ENCODE measurements at places on chromosomes 1 and 21.

- DNase-seq: no peak
Measured at GRCh38 chr1:82059959-82060358, 259.2 kb downstream of the ADGRL2 start.

- DNase-seq: no peak
Measured at GRCh38 chr1:23646541-23646940, 45.1 kb upstream of the RPL11 start.

GRCh38 chr1:234597894-234598293, 12.1 kb downstream of the IRF2BP2 start:
- peak; percentile 65 for DNase-seq

GRCh38 chr1:204882479-204882878, 11.8 kb downstream of the NFASC start:
- no peak for DNase-seq

GRCh38 chr1:223147873-223148272, 4.8 kb upstream of the TLR5 start:
- no peak for DNase-seq

DNA sequence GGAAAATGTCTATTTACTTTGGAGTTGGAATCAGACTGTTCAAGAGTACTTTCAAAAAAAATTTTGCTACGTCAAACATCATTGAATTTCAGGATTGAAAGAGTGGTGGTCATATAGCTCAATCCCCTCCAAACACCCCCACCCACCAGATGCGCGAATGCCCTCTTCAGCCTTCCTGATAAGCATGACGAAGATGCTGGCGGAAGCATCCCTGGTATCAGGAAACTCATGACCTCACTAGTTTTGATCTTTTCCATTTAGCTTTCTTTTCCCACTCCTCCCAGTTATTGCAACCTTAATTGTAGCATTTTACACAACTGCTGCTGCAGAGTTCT, 104.4 kb downstream of the LEPR start:
- no peak for DNase-seq

- DNase-seq: peak; percentile 31
Measured at GRCh38 chr21:45319461-45320211, 31.9 kb upstream of the POFUT2 start.

DNA sequence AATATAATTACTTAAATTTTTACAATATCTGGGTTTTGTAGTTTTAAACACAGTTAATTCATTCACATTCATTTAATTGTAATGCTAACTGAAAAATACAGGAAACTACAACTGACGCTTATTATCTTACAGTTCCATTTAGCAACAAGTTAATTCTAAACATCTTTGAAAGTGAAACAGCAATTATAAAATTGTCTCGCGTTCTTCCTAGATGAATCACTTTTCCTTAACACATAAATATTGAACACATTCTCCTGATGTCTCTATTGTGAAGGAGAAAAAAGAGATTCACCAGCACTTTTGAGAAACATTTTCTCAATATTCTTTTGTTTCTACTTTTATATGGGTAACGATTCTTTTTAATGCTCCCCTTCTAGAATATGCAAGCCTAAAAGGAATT, 6.4 kb downstream of the PTGFR start:
- no peak for DNase-seq

DNA sequence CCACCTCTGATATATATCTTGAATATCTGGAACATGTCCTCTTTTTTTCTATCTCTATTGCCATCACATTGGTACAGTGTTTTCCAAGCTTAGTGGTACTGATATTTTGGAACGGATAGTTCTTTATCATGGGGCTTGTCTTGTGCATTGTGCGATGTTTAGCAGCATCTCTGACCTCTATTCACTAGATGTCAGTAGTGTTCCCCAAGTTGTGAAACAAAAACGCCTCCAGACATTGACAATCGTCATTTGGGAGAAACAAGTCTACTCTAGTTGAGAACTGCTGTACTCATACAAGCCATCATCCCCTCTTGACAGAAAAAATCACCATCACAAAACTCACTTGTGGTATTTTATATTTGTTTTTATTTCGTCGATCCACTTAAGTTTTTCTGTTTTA, 79.7 kb upstream of the CHODL start:
- DNase-seq: no peak

- peak; percentile 18 for DNase-seq
Measured at GRCh38 chr1:238681021-238681420, 705.3 kb upstream of the CHRM3 start.

DNA sequence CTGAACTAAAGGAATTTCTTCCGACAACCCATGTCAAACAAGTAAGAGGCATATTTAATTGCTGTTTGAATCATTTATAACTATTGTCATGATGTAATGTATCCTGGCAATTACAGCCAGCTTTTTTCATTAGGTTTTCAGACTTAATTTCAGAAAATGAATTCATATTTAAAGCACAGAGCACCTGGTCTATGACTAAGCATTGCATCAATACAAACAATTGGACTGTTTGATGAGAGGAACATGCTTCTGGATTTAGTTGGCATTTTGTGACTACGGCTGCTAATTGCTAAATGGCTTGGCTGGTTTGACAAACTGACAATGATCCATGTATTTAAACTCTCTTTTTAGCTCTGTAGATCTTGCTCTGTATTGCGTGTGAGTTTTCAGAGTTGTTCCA, 853.4 kb downstream of the NCAM2 start:
- no peak for DNase-seq

DNA sequence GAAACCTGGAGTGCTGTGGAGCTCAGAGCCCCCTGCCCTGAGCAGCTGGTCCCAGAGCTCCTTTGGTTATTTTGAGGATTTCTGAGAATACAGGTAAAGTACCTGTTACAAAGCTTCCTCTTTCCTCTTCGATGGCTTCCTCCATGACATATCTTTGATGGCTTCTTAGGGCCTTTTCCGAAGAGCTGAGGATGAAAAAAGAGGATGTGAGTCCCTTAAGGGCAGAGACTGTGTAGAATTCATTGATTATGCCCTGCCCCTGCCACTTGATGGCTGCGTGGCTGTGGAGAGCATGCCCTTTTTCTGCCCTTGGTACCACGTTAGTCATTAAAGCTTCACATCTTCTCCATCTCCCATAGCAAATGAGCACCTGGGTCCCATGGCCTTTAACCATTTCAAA, 14.2 kb downstream of the TEX35 start:
- no peak for DNase-seq

- no peak for DNase-seq
Measured at GRCh38 chr1:108817016-108817415, 39.9 kb downstream of the AKNAD1 start.

DNA sequence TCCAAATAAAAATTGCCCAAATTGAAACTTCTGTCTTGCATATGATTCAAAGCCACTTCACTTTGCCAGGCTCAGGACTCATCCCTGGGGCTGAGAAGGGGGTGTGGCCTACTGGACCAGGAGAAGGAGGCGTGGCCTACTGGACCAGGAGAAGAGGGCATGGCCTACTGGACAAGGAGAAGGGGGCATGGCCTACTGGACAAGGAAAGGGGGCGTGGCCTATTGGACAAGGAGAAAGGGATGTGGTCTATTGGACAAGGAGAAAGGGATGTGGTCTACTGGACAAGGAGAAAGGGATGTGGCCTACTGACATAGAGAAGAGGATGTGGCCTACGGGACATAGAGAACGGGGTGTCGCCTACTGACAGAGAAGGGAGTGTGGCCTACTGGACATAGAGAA, 405.3 kb downstream of the RRAGC start:
- DNase-seq: peak; percentile 30

DNA sequence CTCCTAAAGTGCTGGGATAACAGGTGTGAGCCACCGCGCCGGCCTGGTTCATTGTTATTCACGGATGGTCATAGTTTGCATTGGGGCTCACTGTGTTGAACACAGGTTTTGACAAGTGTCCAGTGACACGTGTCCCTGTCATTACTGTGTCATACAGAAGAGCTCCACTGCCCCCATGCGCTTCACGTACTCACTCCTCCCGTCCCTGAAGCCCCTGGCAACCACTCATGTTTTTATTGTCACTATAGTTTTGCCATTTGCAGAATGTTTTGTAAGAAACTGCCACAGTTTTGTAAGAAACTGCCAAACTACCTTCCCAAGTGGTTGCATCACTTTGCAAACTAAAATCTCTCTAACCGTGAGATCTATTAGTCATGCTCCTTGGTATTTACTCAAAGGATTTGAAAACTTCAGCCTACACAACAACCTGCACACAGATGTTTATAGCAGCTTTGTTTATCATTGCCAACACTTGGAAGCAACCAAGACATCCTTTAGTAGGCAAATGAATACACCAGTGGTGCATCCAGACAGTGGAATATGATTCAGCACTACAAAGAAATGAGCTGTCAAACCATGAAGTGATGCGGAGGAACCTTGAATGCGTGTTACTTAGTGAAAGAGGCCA, 163.2 kb upstream of the COL6A1 start:
- peak; percentile 92 for DNase-seq

DNA sequence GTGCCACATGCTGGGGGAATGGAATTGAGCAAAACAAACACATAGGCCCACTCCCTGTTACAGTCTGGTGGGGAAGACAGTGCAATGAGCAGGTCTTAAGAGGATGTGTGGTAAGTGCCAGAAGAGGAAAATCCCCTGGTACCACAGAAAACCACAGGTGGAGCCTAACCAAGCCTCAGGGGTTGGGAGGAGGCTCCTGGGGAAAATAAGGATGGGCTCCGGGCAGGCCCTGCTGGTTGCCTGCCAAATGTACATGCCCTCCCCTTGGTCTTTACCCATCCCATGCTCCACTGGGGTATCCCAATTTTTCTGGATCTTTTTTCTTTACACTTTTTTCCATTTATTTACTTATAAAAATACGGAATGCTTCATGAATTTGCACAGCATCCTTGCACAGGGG, 40.4 kb downstream of the ATP1A1 start:
- no peak for DNase-seq

DNA sequence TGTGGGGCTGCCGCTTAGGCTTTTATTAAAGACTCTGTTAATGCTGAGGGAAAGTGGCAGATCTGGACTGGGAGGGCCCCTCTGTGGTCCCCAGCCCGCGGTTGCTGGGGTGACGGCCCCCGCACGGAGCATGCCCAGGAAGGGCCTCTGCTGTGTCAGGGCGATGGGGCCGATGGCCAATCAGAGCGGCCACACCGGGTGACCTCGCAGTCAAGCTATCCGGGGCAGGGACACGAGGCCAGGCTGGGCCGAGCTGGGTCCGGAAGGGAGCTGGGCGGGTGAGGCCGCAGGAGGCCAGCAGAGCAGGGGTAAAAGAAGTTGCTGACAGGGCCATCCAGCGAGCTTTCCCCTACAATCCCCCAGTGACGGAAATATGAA, 145.1 kb downstream of the CASZ1 start:
- DNase-seq: no peak

DNA sequence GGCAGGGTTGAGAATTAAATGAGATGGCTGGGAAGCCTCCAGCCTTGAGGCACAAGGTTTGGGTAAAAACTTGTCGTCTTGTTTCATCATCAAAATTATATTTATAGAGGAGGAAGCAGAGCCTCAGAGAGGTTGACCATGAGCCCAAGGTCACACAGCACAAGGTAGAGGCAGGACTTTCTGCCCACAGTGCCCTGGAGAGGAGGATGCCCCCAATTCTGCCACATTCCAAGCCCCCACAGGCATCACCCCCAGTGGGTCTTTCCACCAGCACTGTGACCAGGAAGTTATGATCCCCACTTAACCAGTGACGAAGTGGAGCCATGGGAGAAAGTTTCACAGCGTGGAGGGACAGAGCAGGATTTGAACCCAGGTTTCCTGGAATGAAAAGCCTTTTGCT, 400.0 kb downstream of the MATN1 start:
- DNase-seq: no peak

GRCh38 chr1:244199902-244200301, 148.8 kb downstream of the ZBTB18 start:
- DNase-seq: no peak

DNA sequence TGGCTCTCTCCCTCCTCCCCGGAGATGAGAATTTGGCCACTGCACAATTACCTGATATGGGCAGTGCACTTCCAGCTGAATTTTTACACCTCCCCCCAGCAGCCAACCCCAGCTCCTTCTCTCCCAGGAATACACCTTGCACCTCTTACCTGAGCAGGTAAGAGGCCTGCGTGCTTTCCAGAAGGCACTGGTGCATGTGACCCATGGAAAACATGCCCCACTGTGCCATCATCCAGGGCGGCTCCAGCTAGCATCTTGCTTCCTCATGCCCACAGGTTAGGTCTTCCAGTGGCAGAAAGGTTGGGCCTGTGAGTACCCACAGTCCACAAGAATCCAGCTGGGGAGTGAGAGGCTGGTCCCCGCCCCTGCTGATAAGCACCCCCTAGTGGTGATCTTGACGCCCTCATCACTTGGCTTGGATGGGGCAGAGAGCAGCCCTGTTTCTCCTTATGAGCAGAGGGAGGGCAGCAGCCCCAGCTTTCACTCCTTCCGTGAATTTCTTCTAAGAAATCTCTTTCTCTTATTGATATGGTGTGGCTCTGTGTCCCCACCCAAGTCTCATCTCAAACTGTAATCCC, 57.8 kb downstream of the EDARADD start:
- DNase-seq: peak; percentile 7

DNA sequence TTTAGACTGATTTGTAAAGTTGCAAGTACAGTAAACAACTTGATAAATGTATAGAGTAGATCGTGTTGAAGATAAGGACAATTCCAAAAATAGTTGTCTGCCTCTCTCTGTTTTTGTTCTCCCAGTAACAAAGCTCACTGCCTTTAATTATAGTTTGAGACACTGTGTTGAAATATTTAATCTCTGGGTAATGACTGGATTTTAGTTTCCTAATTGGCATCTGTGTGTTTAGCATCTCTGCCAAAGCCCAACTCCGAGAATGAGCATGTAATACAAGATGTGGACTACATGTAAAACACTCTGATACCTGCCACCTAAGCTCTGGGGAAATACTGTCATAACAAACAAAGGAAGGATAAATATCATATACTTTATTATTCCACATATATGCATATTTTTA, 27.7 kb upstream of the SDE2 start:
- DNase-seq: no peak

- DNase-seq: no peak
Measured at GRCh38 chr1:110083061-110083865, 12.8 kb upstream of the ALX3 start.

DNA sequence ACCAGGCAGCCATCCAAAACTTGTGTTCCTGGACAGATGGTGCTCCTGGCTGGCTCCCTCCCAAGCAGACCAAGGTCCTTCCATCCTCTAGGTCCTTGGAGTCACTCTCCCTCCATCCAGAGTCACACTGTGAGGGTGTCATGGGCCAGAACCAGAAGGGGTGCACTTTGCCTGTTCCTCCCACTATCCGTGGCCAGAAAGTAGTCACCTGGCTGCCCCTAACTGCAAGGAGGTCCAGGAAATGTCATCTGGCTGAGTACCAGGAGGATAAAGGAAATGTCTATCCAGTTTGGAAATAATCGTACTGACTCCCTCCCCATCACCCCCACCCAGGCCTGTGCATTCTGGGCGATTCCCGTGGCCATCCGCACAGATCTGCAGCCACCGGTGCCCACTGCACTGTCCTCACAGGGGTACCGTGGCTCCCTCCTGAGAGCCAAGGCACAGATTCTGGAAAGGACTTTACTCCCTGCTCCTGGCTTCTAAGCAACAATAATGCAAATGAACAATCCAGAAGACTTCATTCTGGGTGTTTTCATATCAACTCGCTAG, 253.2 kb downstream of the NPHP4 start:
- DNase-seq: no peak

GRCh38 chr1:6918186-6918924, 133.1 kb downstream of the CAMTA1 start:
- no peak for DNase-seq

- no peak for DNase-seq
Measured at GRCh38 chr21:33315946-33316710, 8.6 kb upstream of the IFNAR1 start.
